ENCODE measurements at places on chromosomes 4 and X.
A peak's percentile ranks its signal among the peaks of the same experiment; 100 is the strongest.

DNA sequence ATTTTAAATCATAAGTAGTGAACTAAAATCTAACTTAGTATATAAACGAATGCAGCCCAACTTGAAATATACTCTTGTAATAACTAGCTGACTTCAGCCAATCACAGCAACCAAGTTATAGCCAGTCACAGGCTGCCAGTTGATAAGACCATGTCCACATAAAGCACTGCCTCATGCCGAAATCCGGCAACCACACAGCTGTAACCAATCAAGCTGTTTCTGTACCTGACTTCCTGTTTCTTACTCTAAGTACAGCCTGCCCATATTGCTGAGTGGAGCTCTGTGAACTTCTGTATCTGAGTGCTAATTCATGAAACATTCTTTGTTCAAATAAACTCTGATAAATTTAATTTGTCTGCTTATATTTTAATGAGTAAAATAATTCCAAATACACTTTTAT, 805.3 kb upstream of the EPHA5 start:
- H3K27ac ChIP-seq: no peak overlapping the region
- DNase-seq: no peak
- no peaks in the 10 kb centered on the region for H3K27me3 ChIP-seq
- H3K4me3 ChIP-seq: no peak overlapping the region

DNA sequence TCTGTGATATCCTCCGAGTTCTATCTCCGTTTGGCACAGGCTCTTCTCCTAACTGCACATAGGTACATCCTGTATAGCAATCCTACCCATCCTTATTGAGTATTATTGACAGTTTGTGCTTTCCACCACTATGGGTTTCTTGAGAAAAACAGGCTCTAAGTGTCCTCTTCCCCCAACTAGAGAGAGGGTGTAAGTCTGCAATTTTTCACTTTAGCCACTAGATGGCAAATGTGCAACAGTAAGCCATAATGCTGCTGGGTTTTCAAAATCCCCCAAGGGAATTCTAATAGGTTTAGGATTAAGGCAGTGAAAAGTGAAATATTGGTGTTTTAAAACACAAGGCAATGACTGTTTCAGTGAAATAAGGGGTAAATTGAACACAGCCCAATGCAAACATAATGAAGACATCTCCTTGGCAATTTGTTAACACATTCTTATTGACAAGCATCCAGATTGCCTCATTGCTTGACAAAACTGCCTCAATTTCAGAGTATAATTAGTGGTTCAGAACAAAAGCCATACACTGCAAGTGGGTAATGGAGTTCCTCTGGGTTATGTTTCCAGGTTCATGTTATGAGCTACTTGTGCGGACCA, 239.0 kb upstream of the HTR2C start:
- no peak for DNase-seq
- H3K36me3 ChIP-seq: no peaks in the 10 kb centered on the region
- peaks cover 5% of the 10 kb centered on the region for H3K4me1 ChIP-seq
- H3K27ac ChIP-seq: no peak overlapping the region
- H3K27me3 ChIP-seq: no peaks in the 10 kb centered on the region
- H3K4me3 ChIP-seq: no peak overlapping the region

DNA sequence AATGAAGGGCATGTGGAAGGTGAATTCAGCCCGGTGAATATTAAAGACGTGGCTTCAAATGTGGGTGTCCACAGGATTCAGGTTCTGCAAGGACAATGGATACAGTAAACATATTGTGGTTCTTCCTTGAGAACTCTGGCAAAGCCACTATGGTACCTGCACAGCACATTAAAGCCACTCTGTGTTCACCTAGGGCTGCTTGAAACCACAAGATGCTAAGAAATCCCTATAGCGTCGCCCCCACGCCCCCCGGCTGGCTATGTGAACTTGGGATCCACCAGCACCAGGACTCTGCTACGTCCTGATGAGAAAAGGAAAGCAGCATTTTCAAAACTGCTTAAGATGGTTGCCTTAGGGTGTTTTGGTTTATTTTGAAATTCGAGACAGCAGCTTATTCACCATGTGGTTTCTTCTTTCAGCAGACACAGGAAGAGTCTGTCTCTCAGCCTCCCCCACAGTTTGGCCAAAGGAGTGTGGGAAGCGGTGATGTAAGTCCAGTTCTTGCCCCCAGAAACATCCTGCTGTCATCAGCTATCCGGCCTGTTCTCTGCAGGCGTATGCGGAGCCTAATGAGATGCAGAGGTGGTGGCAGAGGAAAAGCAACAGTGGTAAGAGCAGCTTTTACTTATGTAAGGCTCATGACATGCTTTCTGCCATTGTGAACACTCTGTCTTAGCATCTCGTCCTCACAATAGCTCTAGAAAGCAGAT, 111.5 kb downstream of the AFAP1 start:
- H3K27ac ChIP-seq: peak overlapping the region; percentile 84
- no peaks in the 10 kb centered on the region for H3K27me3 ChIP-seq
- H3K4me1 ChIP-seq: peaks cover 27% of the 10 kb centered on the region

GRCh38 chr4:128775916-128776315, 33.6 kb upstream of the JADE1 start:
- no peak for DNase-seq
- no peak overlapping the region for H3K27ac ChIP-seq
- no peaks in the 10 kb centered on the region for H3K4me1 ChIP-seq
- no peaks in the 10 kb centered on the region for H3K36me3 ChIP-seq
- H3K27me3 ChIP-seq: no peaks in the 10 kb centered on the region

DNA sequence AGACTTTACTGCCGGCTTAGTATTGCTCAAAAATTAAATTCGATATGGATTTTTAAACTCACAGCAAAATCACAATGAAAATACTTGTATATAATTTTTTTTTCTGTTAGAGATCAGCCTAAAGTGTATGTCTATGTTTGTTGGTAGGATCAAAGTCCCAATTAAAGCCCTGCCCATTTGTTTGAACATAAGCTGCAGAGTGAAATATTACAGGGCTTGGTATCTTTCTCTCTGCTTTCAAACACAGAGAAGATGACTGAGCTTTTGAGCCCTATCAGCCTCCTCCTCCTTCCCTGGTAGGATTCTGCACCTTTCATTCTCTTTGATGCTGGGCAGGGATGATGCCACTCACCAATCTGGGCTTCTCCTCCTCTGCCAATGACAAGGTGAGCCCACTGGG, 345.4 kb downstream of the PPP1R2C start:
- peaks cover 2% of the 10 kb centered on the region for H3K27me3 ChIP-seq
- no peak overlapping the region for H3K4me3 ChIP-seq
- no peak for DNase-seq
- H3K27ac ChIP-seq: no peak overlapping the region
- peaks cover 5% of the 10 kb centered on the region for H3K36me3 ChIP-seq

DNA sequence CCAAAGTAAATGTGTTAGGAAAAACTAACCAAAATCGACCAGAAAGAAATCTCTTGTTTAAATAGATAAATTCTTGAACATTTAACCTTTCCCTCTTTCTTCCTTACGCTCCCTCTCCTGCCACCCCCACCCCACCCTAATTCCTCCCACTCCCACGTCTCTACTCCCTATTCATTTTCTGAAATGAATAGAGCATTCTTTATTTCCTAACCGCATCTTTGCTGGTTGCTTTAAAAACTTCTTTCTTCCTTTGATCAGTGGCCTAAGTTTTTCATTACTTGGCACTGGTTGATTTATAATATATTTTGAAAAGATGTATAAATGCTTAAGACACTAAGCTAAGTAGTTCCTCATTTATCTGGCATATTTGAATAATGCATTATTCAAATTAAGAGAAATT, 33.9 kb downstream of the BMPR1B start:
- H3K27me3 ChIP-seq: no peaks in the 10 kb centered on the region
- H3K36me3 ChIP-seq: peaks cover 13% of the 10 kb centered on the region
- H3K4me1 ChIP-seq: peaks cover 21% of the 10 kb centered on the region
- no peak overlapping the region for H3K27ac ChIP-seq

- H3K4me1 ChIP-seq: peaks cover 43% of the 10 kb centered on the region
- H3K27me3 ChIP-seq: no peaks in the 10 kb centered on the region
- DNase-seq: no peak
- H3K4me3 ChIP-seq: no peak overlapping the region
- H3K36me3 ChIP-seq: peaks cover 4% of the 10 kb centered on the region
Measured at GRCh38 chr4:138185859-138186645, 56.1 kb downstream of the SLC7A11 start.

GRCh38 chr4:51895158-51895557, 52.2 kb downstream of the DCUN1D4 start:
- peak overlapping the region; percentile 57 for H3K27ac ChIP-seq
- DNase-seq: no peak
- H3K27me3 ChIP-seq: no peaks in the 10 kb centered on the region
- peaks cover 19% of the 10 kb centered on the region for H3K36me3 ChIP-seq
- H3K4me1 ChIP-seq: peaks cover 16% of the 10 kb centered on the region

DNA sequence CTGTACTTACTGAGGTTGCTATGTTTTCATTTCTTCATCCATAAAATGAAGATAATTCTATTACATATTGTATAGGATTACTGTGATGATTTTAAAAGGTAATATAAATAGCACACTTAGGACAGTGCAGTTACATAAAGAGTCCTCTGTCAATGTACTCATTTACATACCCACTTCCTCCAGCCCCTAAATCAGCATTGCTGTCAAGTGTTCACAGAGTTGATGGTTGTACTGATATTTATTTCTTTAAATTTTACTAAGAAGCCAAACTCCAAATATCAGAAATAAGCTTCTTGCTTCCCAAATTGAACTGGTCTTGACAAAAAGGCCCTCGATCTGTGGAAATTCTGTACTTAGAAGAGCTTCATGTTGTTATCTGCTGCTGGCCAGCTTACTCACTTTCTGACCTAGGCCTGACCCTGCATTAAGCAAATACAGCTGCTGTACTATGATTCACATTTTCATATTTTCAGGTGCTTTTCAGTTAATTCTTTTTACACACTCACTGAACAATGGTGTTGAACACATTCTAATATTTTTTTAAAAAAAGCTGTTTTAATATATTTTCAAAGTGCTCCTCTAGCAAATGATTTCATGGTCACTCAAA, 259.6 kb downstream of the UNC5C start:
- peaks cover 28% of the 10 kb centered on the region for H3K4me1 ChIP-seq
- no peaks in the 10 kb centered on the region for H3K27me3 ChIP-seq
- no peak for DNase-seq

GRCh38 chr4:15143551-15143950, 141.3 kb downstream of the CPEB2 start:
- peaks cover 23% of the 10 kb centered on the region for H3K4me1 ChIP-seq
- H3K36me3 ChIP-seq: no peaks in the 10 kb centered on the region
- no peak for DNase-seq
- H3K27me3 ChIP-seq: no peaks in the 10 kb centered on the region

DNA sequence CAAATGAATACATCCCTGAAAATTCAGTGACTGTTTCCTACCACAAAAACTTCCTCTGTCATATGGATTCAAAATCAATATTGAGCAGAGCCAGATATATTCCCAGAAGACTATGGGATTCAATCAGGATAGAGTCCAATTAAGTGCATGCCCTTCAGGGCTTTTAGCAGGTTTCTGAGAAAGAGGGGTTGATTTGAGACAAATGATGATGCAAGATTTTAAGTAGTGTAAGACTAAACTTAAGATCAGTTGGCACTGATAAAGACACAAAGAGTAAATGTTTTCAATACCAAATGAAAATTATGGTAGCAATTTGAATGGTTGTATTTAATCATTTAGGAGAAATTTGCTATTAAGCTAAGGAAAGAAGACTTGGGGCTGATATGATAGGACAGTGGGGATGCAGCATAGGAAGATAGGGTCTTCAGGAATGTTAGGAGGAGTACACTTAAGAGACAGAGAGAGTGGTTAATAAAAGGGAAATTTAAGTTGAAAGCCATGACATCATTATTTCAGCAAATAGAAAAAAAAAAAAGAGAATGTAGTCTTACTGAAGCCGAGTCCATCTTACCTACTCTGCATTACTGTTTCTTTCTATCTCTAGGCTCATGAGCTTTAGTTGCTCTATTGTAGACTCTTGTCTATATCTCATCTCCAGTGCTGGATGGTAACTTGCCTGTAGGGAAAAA, 32.0 kb upstream of the XK start:
- H3K27ac ChIP-seq: no peak overlapping the region
- no peaks in the 10 kb centered on the region for H3K36me3 ChIP-seq
- no peaks in the 10 kb centered on the region for H3K27me3 ChIP-seq
- H3K4me3 ChIP-seq: no peak overlapping the region
- H3K4me1 ChIP-seq: no peaks in the 10 kb centered on the region

DNA sequence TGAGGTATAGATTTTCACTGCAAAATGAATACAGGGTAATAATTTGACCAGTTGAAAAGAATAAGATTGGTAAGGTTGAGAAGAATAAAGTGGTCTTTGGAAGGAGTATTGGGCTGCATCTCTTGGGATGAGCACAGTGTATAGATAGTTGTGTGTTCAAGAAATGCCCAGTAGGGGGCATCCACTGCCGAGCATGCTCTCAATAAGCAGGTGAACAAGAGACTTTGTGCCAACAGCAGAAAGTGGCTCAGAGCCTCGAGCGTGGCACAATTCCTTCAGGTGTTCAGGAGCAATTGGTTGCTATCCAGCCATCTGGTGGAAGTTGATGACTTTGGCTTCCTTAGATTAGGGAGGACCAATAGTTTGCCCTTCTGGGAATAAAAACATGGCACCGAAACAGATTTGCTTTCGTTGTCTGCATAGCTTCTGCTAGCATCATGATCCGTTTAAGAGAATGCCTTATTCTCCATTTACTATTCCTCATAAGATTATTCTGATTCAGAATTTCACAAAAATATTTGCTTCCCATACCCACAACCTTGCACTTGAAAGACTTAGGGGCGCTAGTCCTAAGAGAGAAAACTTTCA, 258.1 kb upstream of the NEIL3 start:
- no peaks in the 10 kb centered on the region for H3K4me1 ChIP-seq
- no peaks in the 10 kb centered on the region for H3K27me3 ChIP-seq
- no peaks in the 10 kb centered on the region for H3K36me3 ChIP-seq
- H3K27ac ChIP-seq: no peak overlapping the region

- H3K36me3 ChIP-seq: peaks cover 18% of the 10 kb centered on the region
- no peak for DNase-seq
- no peak overlapping the region for H3K4me3 ChIP-seq
- no peak overlapping the region for H3K27ac ChIP-seq
Measured at GRCh38 chr4:112492321-112492720, 23.7 kb downstream of the NEUROG2 start.

DNA sequence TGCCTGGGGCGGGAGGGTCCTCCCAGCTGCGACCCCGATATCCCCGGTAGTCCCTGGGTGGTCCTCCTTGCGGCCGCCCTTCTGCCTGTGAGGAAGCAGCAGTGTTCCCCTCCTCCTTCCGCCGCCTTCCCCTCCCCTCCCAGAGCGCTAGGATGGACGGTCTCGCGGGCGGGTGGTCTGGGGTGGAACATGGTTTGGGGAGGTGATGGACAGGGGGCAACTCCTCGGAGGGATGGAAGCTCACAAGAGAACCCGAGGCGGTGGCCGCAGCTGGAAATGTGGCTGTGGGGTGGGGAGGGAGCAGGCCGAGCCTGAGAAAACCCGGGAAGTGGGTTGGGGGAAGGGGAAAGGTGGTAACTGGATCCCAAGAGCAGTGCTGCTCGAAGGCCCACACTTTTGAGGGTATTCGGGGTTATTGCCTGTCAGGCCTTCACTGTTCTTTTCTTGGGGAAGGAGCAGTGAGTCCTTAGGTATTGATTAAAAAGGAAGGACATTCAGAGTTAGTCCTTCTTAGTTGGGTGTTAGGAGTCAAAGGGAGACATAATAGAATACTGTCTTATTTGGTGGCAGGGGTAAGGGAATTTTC, 581 bp downstream of the UBE2K start:
- peak; percentile 52 for DNase-seq
- peak overlapping the region; percentile 100 for H3K4me3 ChIP-seq

Data from neural crest cell (in vitro differentiated cells).